H54 (cell line): ENCODE measurements at places on chromosomes 11 and 22.

DNA sequence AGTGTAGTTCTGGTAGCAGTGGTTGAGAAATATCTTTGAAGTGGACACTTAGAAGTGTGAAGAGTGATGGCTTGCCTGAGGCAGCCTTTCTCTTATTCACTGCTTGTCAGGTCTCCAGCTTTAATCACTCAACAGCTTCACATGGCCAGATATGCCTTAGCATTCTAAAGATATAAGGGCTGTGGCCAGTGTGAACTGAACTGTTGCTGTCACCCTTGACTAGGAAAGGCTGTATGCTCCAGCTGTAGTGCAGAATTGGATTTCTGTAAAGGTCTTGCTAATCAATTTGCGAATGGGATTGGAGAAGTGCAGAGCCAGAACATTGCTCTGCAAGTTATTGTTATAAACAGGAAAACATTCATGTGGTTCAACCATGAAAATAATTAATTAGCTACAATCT, 266.7 kb downstream of the TMEM135 start:
- no peak for DNase-seq

GRCh38 chr22:38110863-38111852, 674 bp upstream of the BAIAP2L2 start:
- no peak for DNase-seq

GRCh38 chr11:73428227-73428626, 52.0 kb downstream of the RELT start:
- DNase-seq: no peak

GRCh38 chr11:18707811-18708340, 9.3 kb downstream of the TMEM86A start:
- DNase-seq: no peak

- DNase-seq: no peak
Observed at GRCh38 chr22:31124811-31125465, 2.2 kb downstream of the INPP5J start.

- DNase-seq: no peak
Observed at GRCh38 chr11:3854660-3854976, 846 bp upstream of the STIM1 start.

DNA sequence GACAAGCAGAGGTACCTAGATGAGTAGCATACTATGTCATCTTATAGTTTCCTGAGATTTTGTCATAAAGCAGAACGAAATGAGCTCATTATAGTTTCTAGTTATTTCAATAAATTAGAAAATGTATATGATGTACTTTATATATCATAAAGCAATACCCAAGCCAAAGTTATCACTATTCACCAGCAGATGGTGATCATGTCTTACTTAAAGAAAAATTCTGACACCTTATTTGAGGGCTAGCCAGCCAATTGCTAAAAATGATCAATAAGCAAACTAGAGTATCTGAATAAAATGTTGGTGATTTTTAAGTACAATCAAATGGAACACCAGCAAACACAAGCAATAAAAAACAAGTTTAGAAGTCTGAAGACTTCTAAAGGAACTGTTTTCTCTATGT, 44.1 kb downstream of the RSF1 start:
- no peak for DNase-seq

GRCh38 chr22:23106906-23107367, 34.9 kb downstream of the RSPH14 start:
- no peak for DNase-seq
